ENCODE measurements at places on chromosomes 1 and 21.

DNA sequence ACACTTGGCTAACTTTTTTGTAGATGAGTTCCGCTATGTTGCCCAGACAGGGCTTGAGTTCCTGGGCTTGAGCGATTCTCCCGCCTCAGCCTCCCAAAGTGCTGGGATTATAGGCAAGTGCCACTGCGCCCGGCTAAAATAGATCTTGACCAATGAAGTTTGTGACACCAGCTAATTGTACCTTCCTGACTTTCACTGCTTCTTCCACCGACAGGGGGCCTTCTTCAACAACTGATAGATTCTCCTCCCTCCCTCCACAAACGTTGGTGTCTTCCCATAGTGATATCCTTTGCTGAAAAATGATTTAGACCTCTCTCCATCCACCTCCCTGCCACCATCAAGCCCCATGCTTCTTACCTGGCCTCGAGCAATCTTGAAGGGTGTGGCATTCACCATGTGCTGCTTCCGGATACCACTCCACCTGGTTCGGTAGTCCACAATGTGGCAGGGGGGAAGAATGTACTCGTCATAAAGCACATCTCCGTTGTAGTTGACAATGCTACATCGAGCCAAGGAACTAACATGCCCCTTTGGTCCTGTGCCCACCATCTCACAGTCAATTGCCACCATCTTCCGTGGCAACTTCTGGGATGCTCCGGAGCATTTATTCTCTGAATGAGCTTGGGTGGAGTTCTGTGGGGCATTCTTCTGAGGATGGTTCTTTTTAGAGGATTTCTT lies 1.6 kb upstream of the METTL25B start:
- DNase-seq = peak; percentile 51

DNA sequence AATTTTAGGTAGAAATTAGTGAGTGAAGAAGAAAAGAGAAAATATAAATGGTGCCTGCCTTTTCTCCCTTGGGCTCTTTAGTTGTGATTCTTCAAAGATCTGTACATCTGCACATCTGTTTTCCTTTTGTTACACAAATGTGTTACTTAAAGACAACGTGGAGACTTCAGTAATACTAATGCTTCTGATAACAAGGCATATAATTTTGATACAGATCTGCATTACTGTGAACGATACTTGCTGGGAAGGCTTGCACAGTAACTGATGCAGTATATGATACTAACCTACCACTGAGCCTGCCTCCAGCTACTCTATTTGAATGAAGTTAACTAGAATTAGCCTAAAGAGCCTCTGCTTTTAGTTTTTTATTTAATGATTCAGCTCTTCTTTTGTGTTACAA lies 244.6 kb downstream of the COL11A1 start:
- DNase-seq = no peak

- no peak for DNase-seq
These were observed at the start of gene CCSAP for GRCh38 chr1:229342656-229343569. Gene CCSAP (minus strand): TSS chr1:229343047. CDS start chr1:229342465, 582 bp downstream.

GRCh38 chr1:187952446-187952845 lies 1123.7 kb downstream of the PLA2G4A start:
- DNase-seq = no peak

DNA sequence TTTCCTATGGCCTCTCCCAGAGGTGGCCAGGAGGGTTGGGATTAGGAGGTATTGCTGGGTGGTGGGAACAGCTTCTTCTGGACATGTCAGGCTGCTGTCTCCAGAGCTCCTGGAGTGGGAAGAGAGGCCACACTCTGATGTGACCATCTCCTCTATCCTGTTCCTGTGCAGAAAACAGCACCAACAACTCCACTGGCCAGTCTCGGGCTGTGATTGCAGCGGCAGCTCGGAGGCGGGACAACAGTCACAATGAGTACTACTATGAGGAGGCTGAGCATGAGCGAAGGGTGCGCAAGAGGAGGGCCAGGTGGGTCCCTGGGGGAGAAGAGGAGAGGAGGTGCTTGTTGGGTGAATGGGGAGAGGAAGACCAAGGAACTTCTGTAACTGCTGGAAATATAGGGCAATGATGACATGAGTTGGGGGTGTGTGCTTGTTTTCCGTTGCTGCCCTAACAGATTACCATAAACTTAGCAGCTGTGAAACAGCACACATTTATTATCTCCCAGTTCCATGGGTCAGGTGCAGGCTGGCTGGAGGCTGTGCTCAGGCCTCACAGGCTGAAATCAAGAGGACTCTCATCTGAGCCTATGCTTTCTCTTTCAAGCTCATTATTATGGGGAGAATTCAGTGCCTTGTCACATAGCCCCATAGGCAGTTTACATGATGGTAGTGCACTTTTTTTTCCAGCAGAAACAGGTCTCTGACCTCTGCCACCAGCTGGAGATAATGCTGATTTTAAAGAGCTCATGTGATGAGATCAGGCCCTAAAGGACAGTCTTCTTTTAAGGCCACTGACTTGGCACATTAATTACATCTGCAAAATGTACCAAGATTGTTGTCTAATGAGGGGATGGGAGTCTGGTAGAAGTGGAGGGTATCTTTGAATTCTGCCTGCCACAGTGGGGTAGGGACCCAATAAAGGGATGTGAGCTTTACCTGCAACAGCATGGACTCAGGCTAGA lies 20.8 kb downstream of the VANGL2 start:
- no peak for DNase-seq

DNA sequence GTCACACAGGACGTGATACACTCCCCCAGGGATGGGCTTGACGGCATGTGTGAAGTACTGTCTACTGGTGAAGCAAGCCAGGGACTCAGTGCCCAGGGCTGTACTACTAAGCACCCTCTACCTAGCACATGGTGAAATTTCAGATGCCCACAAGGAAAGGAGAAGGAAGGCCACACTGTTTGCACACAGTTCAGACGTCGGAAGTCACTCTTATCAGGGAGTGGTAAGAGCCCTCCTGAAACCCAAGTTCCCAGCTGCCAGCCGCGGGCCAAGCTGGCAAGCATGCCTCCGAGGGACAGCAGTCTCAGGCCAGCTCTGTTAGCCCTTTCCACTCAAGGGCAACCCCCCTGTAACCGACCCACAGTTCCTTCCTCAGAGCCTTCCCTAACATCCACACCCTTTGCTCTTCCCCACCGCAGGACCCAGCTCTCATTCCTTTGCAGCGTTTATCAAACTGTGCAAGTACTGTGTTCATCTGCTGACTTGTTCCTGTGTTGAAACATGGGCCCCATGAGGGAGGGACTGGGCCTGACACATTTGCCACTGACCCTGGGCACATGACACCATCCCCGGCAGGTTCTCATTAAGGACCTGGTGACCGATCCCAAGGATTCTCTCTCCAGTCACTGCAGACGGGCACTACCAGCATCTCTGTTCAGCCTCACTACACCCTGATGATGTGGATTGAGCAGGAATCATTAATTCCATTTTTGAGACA lies 58.5 kb downstream of the SLC66A1 start:
- no peak for DNase-seq

GRCh38 chr1:119222271-119222670 lies 81.8 kb upstream of the WARS2 start:
- DNase-seq = no peak

GRCh38 chr1:201946224-201946908 lies at the start of gene LMOD1:
Gene LMOD1 (minus strand): TSS chr1:201946548. CDS start chr1:201946340, 208 bp downstream.
- DNase-seq = peak; percentile 49

DNA sequence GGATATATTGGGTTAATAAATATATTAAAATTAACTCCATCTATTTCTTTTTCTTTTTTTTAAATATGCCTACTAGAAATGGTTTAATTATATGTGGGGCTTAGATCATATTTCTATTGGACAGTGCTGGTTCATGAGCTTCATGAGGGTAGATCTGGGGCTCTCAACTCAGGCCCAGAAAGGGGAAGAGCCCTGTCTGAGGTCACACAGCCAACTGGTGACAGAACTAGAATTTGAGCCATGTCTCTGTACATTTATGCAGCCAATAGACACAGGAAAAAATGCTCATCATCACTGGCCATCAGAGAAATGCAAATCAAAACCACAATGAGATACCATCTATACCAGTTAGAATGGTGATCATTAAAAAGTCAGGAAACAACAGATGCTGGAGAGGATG lies 5.1 kb upstream of the EPHB2 start:
- DNase-seq = no peak

- DNase-seq = no peak
These were observed at the start of gene NGF for GRCh38 chr1:115337633-115338456. Gene NGF (minus strand): TSS chr1:115338249. CDS start chr1:115286795, 51,454 bp downstream.

DNA sequence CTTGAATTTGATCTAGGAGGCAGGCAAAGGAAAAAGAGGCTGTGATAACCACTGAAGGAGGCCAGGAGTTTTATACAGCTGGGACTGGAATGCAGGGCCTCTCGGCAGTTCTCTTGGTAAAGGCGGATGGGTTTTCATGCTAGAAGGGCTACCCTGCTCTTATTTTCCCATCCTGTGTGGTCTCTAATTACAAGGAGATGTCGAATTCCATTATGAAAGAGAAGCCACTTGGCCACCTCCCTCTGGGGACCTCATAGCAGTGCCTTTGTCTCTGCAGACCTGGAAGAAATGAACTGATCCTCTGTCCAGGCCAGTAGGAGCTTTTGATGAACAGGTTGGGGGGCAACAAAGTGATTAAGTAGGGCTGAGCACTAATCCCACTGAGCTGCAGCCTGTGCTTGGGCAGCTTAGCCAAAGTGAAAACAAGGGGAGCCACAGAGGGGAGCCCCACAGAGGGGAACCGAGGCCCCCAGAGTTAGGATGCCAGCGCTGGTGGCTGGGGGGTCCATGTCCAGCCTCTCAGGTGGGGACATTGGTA lies 42.2 kb upstream of the BCAR3 start:
- no peak for DNase-seq

DNA sequence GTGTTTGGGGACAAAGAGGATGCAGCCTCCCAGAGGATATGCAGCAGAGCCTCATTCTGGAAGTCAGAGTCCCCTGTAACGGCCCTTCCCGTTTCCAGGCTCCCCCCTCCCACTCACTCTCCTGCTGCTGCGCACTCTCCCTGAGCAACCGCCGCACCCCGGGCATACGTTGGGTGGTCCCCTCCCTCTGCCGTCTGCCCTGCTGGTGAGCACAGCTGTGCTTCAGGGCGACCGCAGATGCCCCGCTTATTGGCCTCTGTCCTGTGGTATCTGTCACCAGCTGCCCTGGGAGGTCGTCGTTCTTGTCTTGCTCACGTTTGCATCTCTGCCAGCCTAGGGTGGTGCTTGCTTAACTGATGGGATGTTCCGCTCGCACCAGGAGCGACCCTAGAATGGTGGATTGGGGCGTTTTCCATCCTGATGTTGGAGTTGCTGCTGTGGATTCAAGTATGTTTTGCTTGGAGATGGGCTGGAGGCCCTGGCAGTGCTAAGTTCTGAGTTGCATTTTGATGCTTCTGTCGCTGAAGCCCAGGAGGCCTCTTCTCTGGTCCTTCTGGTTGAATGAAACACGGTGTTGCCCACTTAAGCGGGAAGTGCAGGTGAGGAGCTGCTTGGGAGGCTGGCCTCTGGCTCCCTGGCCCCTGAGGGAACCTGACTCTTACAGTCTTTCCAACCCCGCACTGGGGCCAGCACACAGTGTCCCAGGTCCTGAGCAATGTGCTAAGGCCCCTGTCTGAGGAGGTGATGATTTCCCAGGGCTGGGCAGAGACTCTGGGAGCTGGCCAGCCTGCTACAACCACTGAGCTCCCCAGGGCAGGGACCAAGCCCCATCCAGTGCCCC lies 3.2 kb downstream of the TMEM201 start:
- no peak for DNase-seq

DNA sequence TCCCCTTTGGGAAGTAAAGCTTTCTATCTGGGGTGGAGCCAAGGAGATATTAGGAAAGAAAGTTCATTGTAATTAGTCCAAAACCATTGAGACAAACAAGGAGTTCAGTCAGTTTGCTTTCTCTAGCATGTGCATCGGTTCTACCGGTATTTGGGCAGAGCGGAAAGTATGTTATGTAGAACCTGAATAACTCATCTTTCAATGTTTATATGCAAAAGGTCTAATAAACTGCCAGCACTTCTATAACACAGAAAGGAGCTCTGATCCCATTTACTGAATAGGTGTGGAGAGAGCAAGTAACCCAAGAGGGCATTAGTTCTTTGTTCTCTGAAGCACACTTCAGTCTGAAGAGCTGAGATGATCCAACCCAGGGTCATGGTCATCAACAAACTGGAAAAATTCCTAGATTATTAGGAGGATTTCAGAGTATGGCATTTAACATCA lies 3.5 kb downstream of the TGFB2 start:
- DNase-seq = no peak

DNA sequence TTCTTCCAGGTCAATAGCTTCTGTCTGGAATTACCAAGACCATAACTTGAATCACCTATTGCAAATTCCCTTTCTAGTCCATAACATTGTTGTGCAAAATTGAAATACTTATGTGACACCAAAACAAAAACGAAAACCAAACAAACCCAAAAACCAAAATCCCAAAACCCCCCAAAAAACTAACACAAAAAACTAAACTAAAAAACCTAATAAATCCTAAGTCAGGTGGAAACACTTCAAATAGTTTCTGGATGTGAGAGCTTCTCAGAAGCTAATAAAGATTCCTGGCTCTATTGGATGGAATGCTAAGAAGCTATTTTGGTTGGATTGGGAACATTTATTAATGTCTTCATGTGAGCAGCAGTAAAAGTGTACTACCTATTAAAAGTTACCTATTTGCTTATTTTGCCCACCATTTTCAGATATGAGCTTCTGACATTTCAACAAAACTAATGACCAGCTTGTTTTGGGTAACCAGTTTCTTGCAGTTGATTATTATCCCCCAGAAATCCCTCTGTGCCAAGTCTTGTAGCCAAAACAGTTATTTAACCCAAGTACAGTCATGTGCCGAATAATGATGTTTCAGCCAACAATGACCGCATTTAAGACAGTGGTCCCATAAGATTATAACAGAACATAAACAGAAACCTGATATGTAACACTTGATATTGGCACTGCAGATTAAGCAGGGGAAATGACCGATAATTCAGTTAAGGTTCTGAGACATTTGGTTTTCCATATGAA lies 76.4 kb downstream of the LTN1 start:
- DNase-seq = no peak

- no peak for DNase-seq
These were observed 14.1 kb upstream of the ZBTB40 start for GRCh38 chr1:22437573-22437972.

DNA sequence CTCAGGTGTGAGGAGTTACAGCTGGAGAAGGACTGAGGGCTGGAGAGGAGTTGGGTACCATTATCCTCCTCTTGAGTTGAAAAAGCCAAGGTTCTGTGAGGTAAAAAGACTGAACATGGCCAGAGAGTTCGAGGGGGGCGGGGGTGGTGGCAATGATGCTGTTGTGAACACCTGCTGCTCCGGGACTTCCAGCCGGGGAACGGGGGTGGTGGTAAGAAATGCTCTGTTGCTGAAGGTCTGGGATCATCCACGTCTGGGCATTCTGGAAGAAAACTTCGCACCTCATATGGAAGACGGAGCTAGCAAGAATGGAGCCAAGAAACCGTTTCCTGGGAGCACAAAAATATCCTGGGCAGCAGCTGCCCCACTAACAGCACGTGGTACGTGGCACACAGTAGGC lies 20.1 kb upstream of the ALPL start:
- DNase-seq = no peak

DNA sequence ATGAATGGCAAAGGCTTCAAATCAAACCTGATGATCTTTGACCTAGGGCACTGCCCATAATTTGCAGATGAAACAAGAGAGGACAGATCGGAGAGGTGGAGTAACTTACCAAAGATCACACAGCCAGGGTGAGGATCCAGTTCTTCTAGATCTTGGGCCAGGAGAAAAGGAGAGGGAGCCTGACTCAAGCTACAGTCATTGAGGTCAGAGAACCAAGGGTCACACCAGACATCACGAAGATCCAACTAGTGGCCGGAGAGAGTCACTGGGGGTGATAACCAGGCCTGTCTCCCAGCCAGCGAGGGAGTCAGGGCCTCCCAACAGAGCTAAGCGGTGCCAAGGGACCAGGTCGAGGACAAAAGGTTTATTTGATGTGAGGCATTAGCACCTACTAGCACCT lies 115.0 kb downstream of the RIPK4 start:
- no peak for DNase-seq
